ENCODE measurements at places on chromosomes 4 and X.

- DNase-seq = no peak
Observed at GRCh38 chr4:112951362-112952312, 97.8 kb upstream of the ANK2 start.

GRCh38 chr4:144591401-144591800 lies 54.6 kb upstream of the HHIP start:
- DNase-seq = no peak

- DNase-seq = no peak
Observed at GRCh38 chr4:69793732-69794131, 33.3 kb upstream of the SULT1B1 start.

- no peak for DNase-seq
Observed at GRCh38 chr4:146442801-146443200, 78.9 kb downstream of the SLC10A7 start.

All from NCI-H2227 treated with DMSO at 0.1 percent for 48 hours (cell line).